NCI-H2029 treated with DMSO at 0.1 percent for 48 hours (cell line): ENCODE measurements at places on chromosomes 16 and 17.

DNA sequence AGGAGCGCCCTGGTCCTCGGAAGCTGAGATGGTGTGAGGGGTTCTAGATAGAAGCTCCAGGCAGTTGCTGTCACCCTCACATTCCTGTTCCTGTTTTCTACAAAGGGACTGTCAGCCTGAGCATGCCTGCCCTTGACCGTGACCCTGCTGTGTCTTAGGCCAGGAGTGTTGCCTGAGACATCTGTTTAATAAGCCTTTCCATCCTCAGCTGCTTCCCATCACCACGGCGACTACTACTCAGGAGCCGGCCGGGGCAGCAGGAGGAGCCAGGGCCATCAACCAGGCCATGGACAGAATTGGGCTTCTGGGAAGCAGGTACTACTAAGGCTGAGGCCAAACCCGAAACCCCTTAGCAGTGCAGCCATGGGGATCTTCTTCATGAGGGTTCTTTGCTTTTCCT lies 151.4 kb downstream of the KATNIP start:
- no peak for DNase-seq

GRCh38 chr17:64938290-64938689 lies 19.0 kb upstream of the LRRC37A3 start:
- DNase-seq: no peak

GRCh38 chr17:77566151-77566550 lies 392.4 kb upstream of the TNRC6C start:
- no peak for DNase-seq

DNA sequence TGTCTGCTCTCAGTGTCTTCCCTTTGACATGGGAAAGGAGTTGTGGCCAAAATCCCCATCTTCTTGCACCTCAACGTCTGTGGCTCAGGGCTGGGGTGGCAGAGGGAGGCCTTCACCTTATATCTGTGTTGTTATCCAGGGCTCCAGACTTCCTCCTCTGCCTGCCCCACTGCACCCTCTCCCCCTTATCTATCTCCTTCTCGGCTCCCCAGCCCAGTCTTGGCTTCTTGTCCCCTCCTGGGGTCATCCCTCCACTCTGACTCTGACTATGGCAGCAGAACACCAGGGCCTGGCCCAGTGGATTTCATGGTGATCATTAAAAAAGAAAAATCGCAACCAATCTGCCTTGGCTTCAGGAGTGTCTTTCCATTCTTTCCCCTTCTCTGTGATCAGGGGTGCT lies 918 bp upstream of the MRM1 start:
- DNase-seq: no peak

GRCh38 chr16:89289428-89290395 lies 72.2 kb downstream of the ZNF778 start:
- peak; percentile 1 for DNase-seq

DNA sequence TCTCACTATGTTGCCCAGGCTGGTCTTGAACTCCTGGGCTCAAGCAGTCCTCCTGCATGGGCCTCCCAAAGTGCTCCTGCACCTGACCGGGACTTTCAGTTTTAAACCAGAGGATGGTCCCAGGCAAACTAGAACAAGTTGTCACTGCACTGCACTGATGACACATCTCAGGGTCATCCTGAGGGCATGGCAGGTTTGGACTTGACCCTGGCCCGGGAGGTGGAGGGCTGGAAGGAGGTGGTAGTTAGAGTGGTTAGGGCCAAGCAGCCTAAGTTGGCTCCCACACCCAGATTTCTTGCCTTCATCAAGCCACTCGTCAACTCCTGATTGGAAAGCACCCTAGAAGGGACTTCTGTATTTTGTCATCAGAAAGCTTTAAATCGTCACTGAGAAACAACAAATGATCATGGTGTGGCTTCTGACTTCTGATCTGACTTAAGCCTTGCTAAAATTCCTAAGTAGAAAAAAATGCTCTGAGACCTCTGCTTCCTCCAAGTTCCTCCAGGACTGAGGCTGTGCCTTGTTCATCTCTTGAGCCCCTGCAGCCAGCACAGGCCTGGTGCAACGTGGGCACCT lies 43.5 kb downstream of the EMP2 start:
- no peak for DNase-seq
